ENCODE measurements at places on chromosomes 2 and 18.

- peaks cover 11% of the 10 kb centered on the region for H3K4me1 ChIP-seq
- no peak for DNase-seq
- no peak overlapping the region for H3K4me3 ChIP-seq
- H3K27ac ChIP-seq = no peak overlapping the region
- H3K36me3 ChIP-seq = no peaks in the 10 kb centered on the region
Measured at GRCh38 chr2:36404754-36405153, 49.2 kb downstream of the CRIM1 start.

- H3K4me3 ChIP-seq = no peak overlapping the region
- H3K27me3 ChIP-seq = no peaks in the 10 kb centered on the region
- no peaks in the 10 kb centered on the region for H3K4me1 ChIP-seq
- DNase-seq = no peak
- H3K36me3 ChIP-seq = no peaks in the 10 kb centered on the region
Measured at GRCh38 chr2:25112113-25112512, 56.3 kb downstream of the POMC start.

- H3K27ac ChIP-seq = no peak overlapping the region
- no peaks in the 10 kb centered on the region for H3K4me1 ChIP-seq
- no peaks in the 10 kb centered on the region for H3K36me3 ChIP-seq
- DNase-seq = no peak
- H3K4me3 ChIP-seq = no peak overlapping the region
Measured at GRCh38 chr2:1791685-1792435, 47.5 kb upstream of the PXDN start.

- peak overlapping the region; percentile 76 for H3K4me3 ChIP-seq
- peaks cover 38% of the 10 kb centered on the region for H3K4me1 ChIP-seq
- H3K36me3 ChIP-seq = no peaks in the 10 kb centered on the region
Measured at GRCh38 chr2:98730707-98731040, 258 bp downstream of the MGAT4A start.

- no peaks in the 10 kb centered on the region for H3K36me3 ChIP-seq
- H3K27ac ChIP-seq = no peak overlapping the region
- H3K4me1 ChIP-seq = no peaks in the 10 kb centered on the region
- H3K4me3 ChIP-seq = no peak overlapping the region
- H3K27me3 ChIP-seq = peaks cover 6% of the 10 kb centered on the region
Measured at GRCh38 chr2:175330195-175330594, 148.7 kb upstream of the ATP5MC3 start.

- H3K4me1 ChIP-seq = peaks cover 11% of the 10 kb centered on the region
- no peak overlapping the region for H3K27ac ChIP-seq
- H3K27me3 ChIP-seq = no peaks in the 10 kb centered on the region
- H3K36me3 ChIP-seq = no peaks in the 10 kb centered on the region
- DNase-seq = no peak
- H3K4me3 ChIP-seq = no peak overlapping the region
Measured at GRCh38 chr2:231655488-231655887, 52.8 kb upstream of the PTMA start.

GRCh38 chr2:122627388-122627787 lies 871.9 kb downstream of the TSN start:
- H3K27ac ChIP-seq = no peak overlapping the region
- no peaks in the 10 kb centered on the region for H3K4me1 ChIP-seq
- no peak overlapping the region for H3K4me3 ChIP-seq
- DNase-seq = no peak
- no peaks in the 10 kb centered on the region for H3K36me3 ChIP-seq

GRCh38 chr2:80242355-80242910 lies 62.1 kb downstream of the LRRTM1 start:
- no peaks in the 10 kb centered on the region for H3K4me1 ChIP-seq
- no peak overlapping the region for H3K27ac ChIP-seq
- no peak overlapping the region for H3K4me3 ChIP-seq
- no peaks in the 10 kb centered on the region for H3K27me3 ChIP-seq

- no peak overlapping the region for H3K4me3 ChIP-seq
- H3K4me1 ChIP-seq = peaks cover 12% of the 10 kb centered on the region
- H3K36me3 ChIP-seq = no peaks in the 10 kb centered on the region
- no peak overlapping the region for H3K27ac ChIP-seq
Measured at GRCh38 chr2:127893033-127893432, 7.3 kb upstream of the AMMECR1L start.

DNA sequence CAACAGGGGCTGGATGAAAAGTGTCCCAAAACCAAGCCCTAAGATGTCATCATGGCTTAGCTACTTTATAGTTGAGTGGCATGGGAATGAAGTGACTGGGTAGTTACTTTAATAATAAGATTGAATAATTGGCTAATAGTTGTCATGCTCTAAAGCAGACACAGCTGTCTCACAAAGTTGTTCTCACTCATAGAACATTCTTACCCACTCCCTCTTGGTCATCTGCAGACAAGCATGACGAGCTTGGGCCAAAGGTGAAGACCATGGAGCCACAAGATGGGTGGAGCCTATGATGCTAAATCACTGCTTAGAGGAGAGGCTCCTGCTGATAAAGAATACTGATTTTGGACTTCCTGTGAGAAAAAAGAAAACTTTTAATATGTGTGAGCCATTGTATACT lies 62.4 kb upstream of the MMADHC start:
- H3K27me3 ChIP-seq = peaks cover 8% of the 10 kb centered on the region
- no peak for DNase-seq
- H3K4me1 ChIP-seq = no peaks in the 10 kb centered on the region
- H3K4me3 ChIP-seq = no peak overlapping the region
- no peak overlapping the region for H3K27ac ChIP-seq

DNA sequence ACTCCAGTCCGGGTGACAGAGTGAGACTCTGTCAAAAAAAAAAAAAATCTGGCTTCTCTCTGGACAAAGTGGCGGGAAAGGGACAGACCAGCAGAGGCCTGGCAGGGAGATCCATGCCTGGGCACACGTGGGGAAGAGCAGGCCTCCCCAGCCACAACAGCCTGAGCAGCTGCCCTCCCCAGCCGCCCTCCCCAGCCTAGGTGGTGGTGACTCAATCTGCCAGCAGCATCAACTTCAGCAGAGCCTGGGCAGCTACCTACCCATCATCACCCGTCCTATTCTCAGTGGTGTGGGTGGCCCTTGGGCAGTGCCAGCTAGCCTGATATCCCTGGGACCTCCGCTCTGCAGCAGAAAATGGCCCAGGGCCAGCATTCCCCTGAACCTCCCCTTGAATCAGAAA lies 612.4 kb downstream of the FBXO15 start:
- H3K27me3 ChIP-seq = no peaks in the 10 kb centered on the region
- no peaks in the 10 kb centered on the region for H3K36me3 ChIP-seq
- no peaks in the 10 kb centered on the region for H3K4me1 ChIP-seq
- no peak overlapping the region for H3K27ac ChIP-seq
- no peak for DNase-seq

DNA sequence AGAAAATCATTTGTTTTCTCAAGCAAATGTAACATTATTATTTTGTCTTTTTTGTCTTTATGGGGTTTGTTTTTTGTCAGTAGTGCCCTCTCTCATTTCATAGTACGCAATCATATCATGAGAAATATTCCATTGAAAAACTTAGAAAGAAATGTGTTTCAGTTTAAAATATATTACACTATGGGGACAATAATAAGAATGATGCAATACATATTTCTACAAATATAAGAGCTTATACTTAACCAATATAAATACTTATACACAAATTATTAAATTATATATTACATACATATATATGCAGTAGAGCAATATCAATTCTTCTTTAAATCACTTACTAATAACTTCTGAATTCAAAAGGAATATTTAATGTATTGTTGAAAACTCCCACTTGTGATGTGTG lies 13.7 kb downstream of the LRRTM4 start:
- H3K27me3 ChIP-seq = no peaks in the 10 kb centered on the region
- H3K4me1 ChIP-seq = no peaks in the 10 kb centered on the region
- DNase-seq = no peak
- no peak overlapping the region for H3K27ac ChIP-seq

- H3K36me3 ChIP-seq = peaks cover 11% of the 10 kb centered on the region
- H3K27ac ChIP-seq = no peak overlapping the region
- no peak overlapping the region for H3K4me3 ChIP-seq
- no peaks in the 10 kb centered on the region for H3K27me3 ChIP-seq
- no peak for DNase-seq
- H3K4me1 ChIP-seq = no peaks in the 10 kb centered on the region
Measured at GRCh38 chr2:169891593-169892298, 64.5 kb downstream of the UBR3 start.

- H3K27me3 ChIP-seq = peaks cover 29% of the 10 kb centered on the region
- no peak for DNase-seq
- H3K27ac ChIP-seq = no peak overlapping the region
- no peaks in the 10 kb centered on the region for H3K36me3 ChIP-seq
- H3K4me1 ChIP-seq = peaks cover 9% of the 10 kb centered on the region
Measured at GRCh38 chr2:58429014-58429875, 188.1 kb upstream of the FANCL start.

DNA sequence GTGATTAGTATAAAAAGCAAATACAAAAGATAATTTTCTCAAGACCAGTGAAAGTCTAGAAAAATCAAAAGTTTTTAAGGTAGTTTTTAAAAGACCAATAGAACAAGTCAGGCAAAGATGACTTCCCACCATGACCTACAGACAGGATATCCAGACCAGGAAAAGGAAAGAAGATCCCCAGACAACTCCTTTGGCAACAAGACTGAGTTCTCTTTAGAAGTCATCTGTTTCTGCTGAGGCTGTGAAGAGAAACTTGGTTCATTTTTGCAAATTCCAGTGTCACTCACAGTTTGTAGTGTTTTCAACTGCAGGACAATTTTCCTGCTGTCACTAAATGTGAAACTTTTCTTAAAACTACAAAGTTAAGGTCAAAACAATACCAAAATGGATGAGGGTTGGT lies 240.9 kb upstream of the SIX2 start:
- no peak overlapping the region for H3K27ac ChIP-seq
- H3K4me3 ChIP-seq = no peak overlapping the region
- DNase-seq = no peak
- H3K36me3 ChIP-seq = no peaks in the 10 kb centered on the region

DNA sequence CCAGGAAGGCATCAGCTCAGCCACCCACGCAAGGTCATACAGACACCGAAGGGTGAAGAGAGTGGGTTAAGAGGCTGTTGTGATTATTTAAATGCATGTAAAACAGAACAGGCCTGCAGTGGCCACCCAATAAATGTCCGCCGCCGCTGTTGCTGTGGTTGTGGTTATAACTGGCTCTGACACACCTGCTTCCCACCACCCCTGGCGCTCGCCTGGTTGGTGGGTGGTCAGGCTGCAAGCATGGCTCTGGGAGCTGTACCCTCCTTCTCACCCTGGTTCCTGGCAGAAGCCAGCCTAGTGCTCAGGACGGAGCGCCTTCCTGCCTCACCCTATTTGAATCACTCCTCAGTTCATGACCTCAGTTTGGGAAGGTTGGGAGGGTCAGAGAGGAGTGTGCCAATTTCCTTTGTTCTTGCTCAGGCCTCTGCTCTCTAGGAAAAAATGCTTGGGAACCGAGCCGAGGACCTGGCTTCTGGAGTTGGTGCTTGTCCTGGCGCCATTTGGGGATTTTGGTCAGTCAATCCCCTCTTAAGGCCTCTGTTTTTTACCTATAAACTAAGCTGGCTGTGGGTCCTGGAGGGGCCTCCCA lies 5.3 kb upstream of the CRYBA2 start:
- peaks cover 90% of the 10 kb centered on the region for H3K27me3 ChIP-seq
- no peak overlapping the region for H3K4me3 ChIP-seq
- peaks cover 36% of the 10 kb centered on the region for H3K4me1 ChIP-seq
- no peaks in the 10 kb centered on the region for H3K36me3 ChIP-seq
- DNase-seq = no peak

DNA sequence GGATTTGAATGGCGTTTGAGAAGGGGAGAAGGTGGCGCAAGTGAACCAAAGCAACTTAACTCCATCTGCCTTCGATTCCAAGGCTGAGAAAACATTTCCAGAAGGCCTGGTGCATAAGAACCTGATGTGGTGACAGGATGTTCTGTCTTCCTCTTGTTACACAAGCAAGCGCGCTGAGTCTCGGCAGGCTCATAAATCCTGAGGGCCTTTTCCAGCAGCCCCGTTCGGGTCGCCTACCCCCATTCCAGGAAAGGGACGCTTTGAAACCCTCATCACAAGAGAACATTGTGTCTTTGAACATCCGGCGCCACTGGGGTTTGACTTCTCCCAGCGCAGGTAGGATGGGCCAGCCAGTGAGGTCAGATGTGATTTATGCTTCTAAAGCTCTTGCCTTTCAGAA lies 403.5 kb downstream of the SETBP1 start:
- H3K27ac ChIP-seq = no peak overlapping the region
- peaks cover 2% of the 10 kb centered on the region for H3K36me3 ChIP-seq
- peaks cover 17% of the 10 kb centered on the region for H3K27me3 ChIP-seq

GRCh38 chr2:233690444-233690843 lies 2.2 kb upstream of the UGT1A6 start:
- H3K4me1 ChIP-seq = peaks cover 5% of the 10 kb centered on the region
- DNase-seq = no peak
- H3K27me3 ChIP-seq = peaks cover 11% of the 10 kb centered on the region
- H3K27ac ChIP-seq = no peak overlapping the region
- peaks cover 3% of the 10 kb centered on the region for H3K36me3 ChIP-seq
- H3K4me3 ChIP-seq = no peak overlapping the region

DNA sequence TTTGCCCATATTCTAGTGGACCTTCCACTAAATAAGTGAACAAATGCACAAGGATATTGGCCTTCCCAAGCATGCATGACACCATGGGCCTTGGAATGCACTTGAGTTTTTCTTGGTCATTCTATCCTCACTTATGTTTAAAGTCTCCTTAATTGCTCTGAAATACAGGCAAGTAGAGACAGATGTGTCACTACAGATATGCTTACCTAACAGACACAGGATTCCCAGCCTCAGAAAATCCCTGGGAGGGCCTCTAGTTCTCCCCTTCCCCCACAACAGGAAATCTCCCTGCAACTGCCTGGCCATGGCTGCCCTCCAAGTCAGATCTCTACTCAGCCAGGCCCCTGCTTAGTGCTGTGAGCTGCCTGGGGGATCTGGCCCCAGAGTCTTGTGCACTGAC lies 445.2 kb downstream of the IRS1 start:
- H3K4me3 ChIP-seq = no peak overlapping the region
- peaks cover 17% of the 10 kb centered on the region for H3K27me3 ChIP-seq
- no peaks in the 10 kb centered on the region for H3K4me1 ChIP-seq
- no peaks in the 10 kb centered on the region for H3K36me3 ChIP-seq
- no peak for DNase-seq

DNA sequence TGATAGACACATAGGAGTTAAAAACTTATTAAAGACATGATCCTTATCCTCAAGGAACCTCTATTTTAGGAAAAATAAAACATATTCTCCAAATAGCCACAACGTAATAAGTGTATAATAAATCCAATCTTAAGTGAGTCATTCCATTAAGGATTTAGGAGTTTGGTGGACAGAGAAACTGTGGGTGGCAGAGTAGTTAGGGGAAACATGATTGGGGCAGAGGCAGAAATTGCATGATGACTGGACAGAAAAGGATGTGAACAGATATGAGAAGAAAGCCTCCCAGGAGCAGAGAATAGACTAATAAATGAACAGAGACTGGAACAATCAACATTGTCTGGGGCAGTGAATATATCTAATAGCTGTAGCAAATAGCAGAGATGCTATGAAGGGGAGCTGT lies 48.1 kb upstream of the SIGLEC15 start:
- no peak for DNase-seq
- no peak overlapping the region for H3K4me3 ChIP-seq
- H3K36me3 ChIP-seq = peaks cover 3% of the 10 kb centered on the region
- peaks cover 50% of the 10 kb centered on the region for H3K27me3 ChIP-seq

GRCh38 chr18:4351005-4351404 lies 104.1 kb downstream of the DLGAP1 start:
- H3K27me3 ChIP-seq = no peaks in the 10 kb centered on the region
- no peaks in the 10 kb centered on the region for H3K4me1 ChIP-seq
- no peaks in the 10 kb centered on the region for H3K36me3 ChIP-seq
- H3K4me3 ChIP-seq = no peak overlapping the region

- H3K27ac ChIP-seq = no peak overlapping the region
- H3K4me3 ChIP-seq = no peak overlapping the region
- H3K36me3 ChIP-seq = no peaks in the 10 kb centered on the region
- H3K27me3 ChIP-seq = no peaks in the 10 kb centered on the region
- H3K4me1 ChIP-seq = no peaks in the 10 kb centered on the region
Measured at GRCh38 chr2:7567646-7568045, 650.4 kb downstream of the RNF144A start.

All from stimulated activated naive B cell treated with anti-CD40 and anti-IgM and Interleukin-4, amounts not matched to agents 10 μg/mL and 1 μg/mL and 100 μg/mL, for 72 hours (primary cell).